ENCODE measurements at places on chromosomes 12 and 14.

GRCh38 chr12:50746431-50746830, 17.5 kb upstream of the ATF1 start:
- H3K4me3 ChIP-seq: no peak overlapping the region
- no peaks in the 10 kb centered on the region for H3K4me1 ChIP-seq
- no peaks in the 10 kb centered on the region for H3K36me3 ChIP-seq

DNA sequence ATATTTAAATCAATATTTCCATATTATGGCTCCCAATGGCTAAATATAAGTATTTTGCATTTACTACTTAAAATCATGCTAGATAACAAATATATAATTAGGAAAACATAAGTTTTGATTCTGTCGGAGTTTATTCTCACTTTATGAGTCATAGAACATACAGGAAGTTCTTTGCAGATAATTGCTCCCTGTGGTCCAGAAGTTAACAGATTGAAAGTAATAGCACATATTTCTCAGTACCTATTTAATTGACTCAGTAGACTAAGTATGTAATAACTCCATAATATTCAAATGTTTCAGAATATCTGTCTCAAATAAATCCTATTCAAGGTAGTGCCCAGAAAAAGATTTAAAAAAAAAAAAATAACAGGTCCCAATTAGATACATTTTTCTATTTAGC, 806.0 kb upstream of the ATXN7L3B start:
- no peak for DNase-seq
- no peaks in the 10 kb centered on the region for H3K36me3 ChIP-seq
- H3K4me3 ChIP-seq: no peak overlapping the region
- no peak overlapping the region for H3K27ac ChIP-seq
- H3K27me3 ChIP-seq: no peaks in the 10 kb centered on the region
- no peaks in the 10 kb centered on the region for H3K4me1 ChIP-seq

DNA sequence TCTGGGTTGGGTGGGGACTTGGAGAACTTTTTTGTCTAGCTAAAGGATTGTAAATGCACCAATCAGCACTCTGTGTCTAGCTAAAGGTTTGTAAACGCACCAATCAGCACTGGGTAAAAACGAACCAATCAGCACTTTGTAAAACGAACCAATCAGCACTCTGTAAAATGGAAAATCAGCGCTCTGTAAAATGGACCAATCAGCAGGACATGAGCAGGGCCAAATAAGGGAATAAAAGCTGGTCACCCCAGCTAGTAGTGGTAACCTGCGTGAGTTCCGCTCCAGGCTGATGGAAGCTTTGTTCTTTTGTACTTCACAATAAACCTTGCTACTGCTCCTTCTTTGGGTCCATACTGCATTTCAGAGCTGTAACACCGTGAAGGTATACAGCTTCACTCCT, 1.7 kb upstream of the ACOT2 start:
- no peak for DNase-seq
- H3K4me3 ChIP-seq: no peak overlapping the region
- H3K4me1 ChIP-seq: no peaks in the 10 kb centered on the region

GRCh38 chr12:75632442-75632841, 121.0 kb upstream of the KRR1 start:
- DNase-seq: no peak
- H3K27ac ChIP-seq: no peak overlapping the region
- H3K4me3 ChIP-seq: no peak overlapping the region
- no peaks in the 10 kb centered on the region for H3K27me3 ChIP-seq

DNA sequence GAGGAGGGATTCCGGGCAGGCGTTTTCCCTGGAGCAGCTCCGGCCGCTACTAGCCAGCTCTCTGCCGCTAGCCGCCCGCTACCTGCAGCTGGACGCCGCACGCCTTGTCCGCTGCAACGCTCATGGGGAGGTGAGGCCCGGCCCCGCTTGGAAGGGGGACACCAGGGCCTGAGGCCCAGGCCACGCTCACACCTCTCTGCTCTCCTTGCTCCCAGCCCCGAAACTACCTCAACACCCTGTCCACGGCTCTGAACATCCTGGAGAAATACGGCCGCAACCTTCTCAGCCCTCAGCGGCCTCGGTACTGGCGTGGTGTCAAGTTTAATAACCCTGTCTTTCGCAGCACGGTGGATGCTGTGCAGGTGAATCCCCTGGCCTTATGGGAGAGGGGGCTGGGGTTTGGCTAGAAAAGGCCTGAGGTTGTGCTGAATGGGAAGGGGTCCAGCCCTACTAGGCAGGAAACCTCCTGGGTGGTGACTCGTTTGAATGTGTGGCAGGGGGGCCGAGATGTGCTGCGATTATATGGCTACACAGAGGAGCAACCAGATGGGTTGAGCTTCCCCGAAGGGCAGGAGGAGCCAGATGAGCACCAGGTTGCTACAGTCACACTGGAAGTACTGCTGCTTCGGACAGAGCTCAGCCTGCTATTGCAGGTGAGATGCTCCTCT, 597 bp downstream of the RNF31 start:
- peaks cover 12% of the 10 kb centered on the region for H3K36me3 ChIP-seq
- peak overlapping the region; percentile 46 for H3K27ac ChIP-seq
- no peaks in the 10 kb centered on the region for H3K27me3 ChIP-seq
- peak; percentile 29 for DNase-seq
- peaks cover 8% of the 10 kb centered on the region for H3K4me1 ChIP-seq

- H3K4me1 ChIP-seq: no peaks in the 10 kb centered on the region
- H3K27me3 ChIP-seq: no peaks in the 10 kb centered on the region
- no peaks in the 10 kb centered on the region for H3K36me3 ChIP-seq
- no peak overlapping the region for H3K27ac ChIP-seq
- H3K4me3 ChIP-seq: no peak overlapping the region
- peak; percentile 18 for DNase-seq
These were observed 8.7 kb upstream of the FGD4 start for GRCh38 chr12:32390572-32391219.

- no peak overlapping the region for H3K4me3 ChIP-seq
- no peak for DNase-seq
- H3K27ac ChIP-seq: no peak overlapping the region
- H3K27me3 ChIP-seq: no peaks in the 10 kb centered on the region
These were observed 180.0 kb upstream of the PRMT8 start for GRCh38 chr12:3311027-3311402.

DNA sequence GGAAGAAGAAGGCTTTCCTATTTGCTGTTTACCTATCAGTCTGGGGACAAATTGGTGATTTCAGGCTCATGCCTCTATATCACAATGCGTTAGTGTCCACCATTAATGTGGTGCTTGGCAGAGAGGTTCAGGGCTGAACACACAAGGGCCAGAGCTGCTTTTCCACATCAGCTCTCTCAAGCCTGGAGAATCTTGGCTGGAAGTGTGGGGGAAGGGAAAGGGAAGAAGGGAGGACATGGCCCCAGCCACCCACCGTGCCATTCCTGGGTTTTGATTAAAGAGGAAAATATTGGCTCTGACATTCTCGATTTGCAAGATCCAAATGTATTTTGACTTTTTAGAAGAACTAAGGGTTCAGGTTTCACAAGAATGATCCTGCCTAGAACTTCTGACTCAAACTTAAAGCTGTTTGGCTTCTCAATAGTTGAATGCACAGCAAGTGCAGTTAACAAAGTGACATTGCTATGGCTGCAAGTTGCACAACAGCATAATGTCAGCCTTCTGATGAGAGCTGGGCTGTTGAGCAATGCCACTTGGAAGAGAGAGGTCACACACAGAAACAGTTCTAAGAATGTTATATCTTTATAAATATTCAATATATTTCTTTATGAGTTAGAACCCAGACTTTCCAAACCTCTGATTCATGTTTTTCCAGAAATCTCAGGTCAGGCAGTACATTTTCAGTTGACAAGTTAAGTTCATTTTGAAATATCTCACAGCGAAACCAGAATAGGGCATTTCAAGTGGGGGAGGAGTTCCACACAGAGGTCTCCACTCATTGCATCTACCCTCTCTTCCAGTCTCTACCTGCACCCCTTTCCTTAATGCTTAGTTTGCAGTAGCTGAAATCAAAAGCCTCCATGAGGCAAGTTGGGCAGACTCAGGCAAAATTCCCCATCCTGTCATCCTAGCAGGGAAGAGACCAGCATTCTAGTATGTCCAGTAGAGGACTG, 25.3 kb downstream of the IGF1 start:
- H3K4me1 ChIP-seq: no peaks in the 10 kb centered on the region
- H3K27ac ChIP-seq: no peak overlapping the region
- no peaks in the 10 kb centered on the region for H3K27me3 ChIP-seq
- H3K36me3 ChIP-seq: no peaks in the 10 kb centered on the region
- H3K4me3 ChIP-seq: no peak overlapping the region

GRCh38 chr12:69341328-69341727, 6.9 kb upstream of the LYZ start:
- H3K4me1 ChIP-seq: no peaks in the 10 kb centered on the region
- no peaks in the 10 kb centered on the region for H3K27me3 ChIP-seq
- H3K27ac ChIP-seq: no peak overlapping the region
- H3K36me3 ChIP-seq: no peaks in the 10 kb centered on the region

- H3K27ac ChIP-seq: no peak overlapping the region
- no peak for DNase-seq
- no peaks in the 10 kb centered on the region for H3K4me1 ChIP-seq
- no peaks in the 10 kb centered on the region for H3K36me3 ChIP-seq
- no peak overlapping the region for H3K4me3 ChIP-seq
These were observed 266.4 kb downstream of the SSPN start for GRCh38 chr12:26461776-26462175.

GRCh38 chr12:76144245-76144549, 59.7 kb upstream of the NAP1L1 start:
- H3K27ac ChIP-seq: no peak overlapping the region
- no peaks in the 10 kb centered on the region for H3K36me3 ChIP-seq
- H3K4me3 ChIP-seq: no peak overlapping the region
- no peak for DNase-seq

DNA sequence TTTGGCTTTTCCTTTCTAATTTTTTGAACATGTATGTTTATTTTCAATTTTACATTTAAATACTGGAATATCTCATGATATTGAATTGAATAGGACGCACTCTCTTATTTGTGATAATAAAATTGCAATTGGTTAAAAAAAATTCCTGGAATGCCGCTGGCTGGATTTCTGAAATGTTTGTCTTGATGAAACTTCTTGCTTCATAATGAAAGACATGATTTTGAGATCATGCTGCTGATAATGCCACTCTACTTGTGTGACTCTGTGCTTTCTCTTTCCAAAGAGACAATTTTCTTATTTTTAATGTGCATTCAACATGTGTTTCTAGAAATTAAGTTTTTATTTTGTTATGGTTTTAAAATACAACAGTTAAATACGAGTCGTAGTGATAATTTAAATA, 465.7 kb upstream of the FAR2 start:
- H3K27me3 ChIP-seq: no peaks in the 10 kb centered on the region
- DNase-seq: peak; percentile 5
- H3K27ac ChIP-seq: no peak overlapping the region
- no peaks in the 10 kb centered on the region for H3K36me3 ChIP-seq

DNA sequence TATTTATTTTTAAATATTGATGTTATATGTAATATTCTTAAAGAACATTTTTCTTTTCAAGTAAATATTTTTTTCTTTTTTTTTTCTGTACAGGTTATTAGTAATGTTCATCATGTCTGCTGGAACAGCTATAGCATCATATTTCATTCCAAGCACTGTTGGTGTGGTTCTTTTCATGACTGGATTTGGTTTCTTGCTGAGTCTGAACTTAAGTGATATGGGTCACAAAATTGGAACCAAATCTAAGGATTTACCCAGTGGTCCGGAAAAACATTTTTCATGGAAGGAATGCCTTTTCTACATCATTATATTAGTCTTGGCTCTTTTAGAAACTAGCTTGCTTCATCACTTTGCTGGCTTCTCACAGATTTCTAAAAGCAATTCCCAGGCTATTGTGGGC, 23.2 kb downstream of the PCNX4 start:
- no peaks in the 10 kb centered on the region for H3K4me1 ChIP-seq
- H3K4me3 ChIP-seq: no peak overlapping the region
- no peak overlapping the region for H3K27ac ChIP-seq
- H3K36me3 ChIP-seq: no peaks in the 10 kb centered on the region
- H3K27me3 ChIP-seq: no peaks in the 10 kb centered on the region

- no peak overlapping the region for H3K27ac ChIP-seq
- no peaks in the 10 kb centered on the region for H3K36me3 ChIP-seq
- H3K27me3 ChIP-seq: no peaks in the 10 kb centered on the region
- no peak overlapping the region for H3K4me3 ChIP-seq
These were observed 784.9 kb downstream of the MED13L start for GRCh38 chr12:115492553-115492952.

DNA sequence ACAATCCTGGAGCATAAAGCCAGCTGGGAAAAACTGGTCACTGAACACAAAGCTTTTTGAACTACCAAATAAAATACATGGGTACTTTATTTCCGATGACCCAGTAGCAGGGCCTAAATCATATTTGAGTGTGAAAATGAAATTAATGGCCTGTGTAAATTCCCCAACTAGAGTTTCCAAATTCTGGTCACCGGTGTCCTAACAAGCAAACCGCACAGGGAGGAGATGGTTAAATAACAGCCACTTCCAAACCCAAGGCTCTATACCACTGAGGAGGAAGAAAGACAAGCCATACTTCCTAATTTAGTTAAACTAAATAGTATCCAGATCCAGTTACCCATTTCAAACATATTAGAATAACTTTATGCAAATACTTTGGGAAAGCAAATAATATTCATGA, 40.1 kb upstream of the DUSP6 start:
- no peaks in the 10 kb centered on the region for H3K27me3 ChIP-seq
- no peak for DNase-seq
- H3K4me3 ChIP-seq: no peak overlapping the region
- H3K27ac ChIP-seq: no peak overlapping the region

DNA sequence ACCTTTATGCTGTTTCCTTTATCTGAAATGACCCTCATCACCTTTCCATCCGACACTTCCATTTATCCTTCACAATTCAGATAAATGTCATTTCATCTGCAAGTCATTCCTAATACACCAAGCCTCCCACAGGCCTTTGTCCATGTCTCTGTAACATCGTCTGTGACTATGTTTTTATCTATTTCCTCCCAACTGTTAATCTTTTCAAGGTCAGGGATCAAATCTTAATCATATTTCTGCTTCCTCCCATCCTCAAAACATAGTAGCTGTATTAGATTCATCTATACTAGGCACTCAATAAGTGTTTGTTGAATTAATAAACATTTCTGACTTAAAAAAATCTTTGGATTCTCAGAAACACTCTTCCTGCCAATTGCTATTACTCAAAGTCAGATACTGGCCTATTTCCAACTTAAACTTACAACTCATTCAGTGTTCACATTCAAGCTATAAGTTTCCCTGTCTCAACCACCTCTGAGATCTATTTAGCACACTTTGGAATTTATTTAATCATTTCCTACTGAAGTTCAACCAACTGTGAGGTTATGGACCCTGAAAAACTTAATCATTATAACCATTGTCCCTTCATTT, 100.2 kb upstream of the ALX1 start:
- H3K36me3 ChIP-seq: no peaks in the 10 kb centered on the region
- no peaks in the 10 kb centered on the region for H3K4me1 ChIP-seq
- no peak overlapping the region for H3K27ac ChIP-seq
- no peak overlapping the region for H3K4me3 ChIP-seq

GRCh38 chr12:88923631-88924030, 343.4 kb upstream of the KITLG start:
- no peaks in the 10 kb centered on the region for H3K36me3 ChIP-seq
- H3K27ac ChIP-seq: no peak overlapping the region
- no peaks in the 10 kb centered on the region for H3K27me3 ChIP-seq
- peaks cover 14% of the 10 kb centered on the region for H3K4me1 ChIP-seq
- no peak for DNase-seq
- no peak overlapping the region for H3K4me3 ChIP-seq

- DNase-seq: no peak
- no peaks in the 10 kb centered on the region for H3K4me1 ChIP-seq
- no peaks in the 10 kb centered on the region for H3K36me3 ChIP-seq
- no peak overlapping the region for H3K27ac ChIP-seq
- no peak overlapping the region for H3K4me3 ChIP-seq
These were observed 577.7 kb upstream of the NOVA1 start for GRCh38 chr14:27175489-27175888.

- no peak for DNase-seq
- no peak overlapping the region for H3K27ac ChIP-seq
- H3K4me1 ChIP-seq: no peaks in the 10 kb centered on the region
- no peaks in the 10 kb centered on the region for H3K36me3 ChIP-seq
- H3K4me3 ChIP-seq: no peak overlapping the region
These were observed 26.6 kb downstream of the ASCL4 start for GRCh38 chr12:107801150-107801549.

Data from mesendoderm (in vitro differentiated cells).